PC-9 (cell line): ENCODE measurements at places on chromosomes 4 and X. TPM values are rescaled to one million over a fixed set of nuclear protein-coding genes. Genes with fewer than 3 reads are reported as not detected.

GRCh38 chrX:106730401-106730800, 3.9 kb downstream of the RNF128 start:
- H3K36me3 ChIP-seq: no peaks in the 10 kb centered on the region
- no peak overlapping the region for H3K27ac ChIP-seq
- no peaks in the 10 kb centered on the region for H3K27me3 ChIP-seq
- no peaks in the 10 kb centered on the region; the same call in 1 of the 2 replicates for H3K4me1 ChIP-seq
- no peak overlapping the region for H3K4me3 ChIP-seq

GRCh38 chrX:130119312-130119898, 9.1 kb upstream of the ELF4 start:
- no peak overlapping the region for H3K27ac ChIP-seq
- H3K4me3 ChIP-seq: no peak overlapping the region
- peaks cover 78% of the 10 kb centered on the region for H3K4me1 ChIP-seq
- no peaks in the 10 kb centered on the region for H3K27me3 ChIP-seq

DNA sequence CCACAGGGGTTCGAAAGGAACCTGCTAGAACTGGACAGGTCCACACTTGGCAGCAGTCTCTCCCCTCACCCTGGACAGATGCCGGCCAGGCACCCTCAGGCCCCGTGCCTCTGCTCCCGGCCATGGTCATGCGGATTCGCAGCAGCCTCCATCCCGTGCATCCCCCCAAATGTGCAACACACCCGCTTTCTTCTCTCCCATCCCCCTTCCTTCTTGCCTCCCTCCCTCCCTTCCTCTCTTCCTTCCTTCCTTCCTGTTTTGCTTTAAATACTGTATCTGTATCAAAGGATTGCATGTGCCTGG, 35.0 kb upstream of the HMX1 start:
- H3K27me3 ChIP-seq: peaks cover 97% of the 10 kb centered on the region
- H3K4me1 ChIP-seq: no peaks in the 10 kb centered on the region
- H3K27ac ChIP-seq: no peak overlapping the region
- no peaks in the 10 kb centered on the region for H3K36me3 ChIP-seq
- H3K4me3 ChIP-seq: no peak overlapping the region
- DNase-seq: no peak

DNA sequence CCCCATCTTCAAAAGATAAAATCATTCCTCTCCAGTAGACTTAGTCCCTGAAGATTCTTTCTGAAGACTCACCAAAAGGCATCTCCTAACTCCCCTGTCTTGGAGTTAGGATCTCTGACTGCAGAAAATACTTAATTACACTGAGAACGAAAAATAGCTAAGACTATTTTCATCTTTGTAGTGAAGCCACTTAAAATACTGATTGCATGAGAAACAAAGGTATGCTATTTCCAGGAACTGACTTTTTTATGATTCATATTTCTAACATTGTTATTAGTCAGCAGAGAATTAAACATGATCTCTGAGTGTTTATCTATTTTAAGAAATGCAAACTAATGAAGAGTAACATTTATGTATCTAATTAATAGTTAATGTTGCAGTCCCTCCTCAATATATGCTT, 71.8 kb upstream of the NR3C2 start:
- H3K36me3 ChIP-seq: no peaks in the 10 kb centered on the region
- H3K27me3 ChIP-seq: no peaks in the 10 kb centered on the region

The SPACA5 gene
- total RNA-seq: not detected in 2 replicates

- no peaks in the 10 kb centered on the region for H3K4me1 ChIP-seq
- no peaks in the 10 kb centered on the region for H3K36me3 ChIP-seq
- no peak overlapping the region for H3K4me3 ChIP-seq
- H3K27ac ChIP-seq: no peak overlapping the region
- no peak for DNase-seq
These were observed 34.9 kb downstream of the MGST2 start for GRCh38 chr4:139700568-139700967.

DNA sequence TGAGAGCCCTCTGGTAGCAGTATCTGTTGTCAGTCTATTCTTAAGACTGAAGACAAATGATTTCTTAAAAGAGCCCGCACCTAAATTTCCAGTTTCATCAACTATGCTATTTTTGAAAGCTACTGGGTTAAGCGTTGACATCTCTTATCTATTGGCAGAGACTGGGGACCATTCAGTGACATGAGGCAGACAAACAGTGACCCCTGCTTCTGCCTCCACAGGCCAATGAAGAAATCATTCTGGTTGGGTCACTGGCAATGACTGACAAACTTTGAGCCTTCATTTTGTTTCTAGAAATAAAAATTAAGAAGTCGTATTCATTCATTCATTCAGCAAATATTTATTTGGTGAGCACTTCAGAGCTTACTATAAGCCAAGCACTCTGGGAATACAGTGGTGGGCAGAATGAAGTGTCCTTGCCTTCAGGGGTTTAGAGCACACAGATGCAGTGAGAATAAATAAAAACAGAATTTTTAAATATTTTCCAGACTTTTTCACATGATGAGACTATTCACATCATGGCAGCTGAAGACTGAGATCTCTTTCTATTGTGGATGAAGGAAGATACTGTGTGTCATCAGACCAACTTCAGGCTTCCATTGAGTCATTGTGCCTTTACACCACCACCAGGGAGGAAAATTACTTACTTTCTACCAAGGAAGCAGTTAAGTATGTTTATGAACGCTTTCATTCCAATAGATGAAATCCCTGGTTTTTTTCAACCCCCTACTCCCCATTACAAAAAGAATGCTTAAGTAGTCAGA, 36.0 kb downstream of the SORBS2 start:
- H3K4me3 ChIP-seq: peak overlapping the region; percentile 11; the same call in 1 of the 2 replicates
- no peaks in the 10 kb centered on the region for H3K27me3 ChIP-seq
- H3K36me3 ChIP-seq: no peaks in the 10 kb centered on the region
- H3K4me1 ChIP-seq: peaks cover 20% of the 10 kb centered on the region
- DNase-seq: no peak

DNA sequence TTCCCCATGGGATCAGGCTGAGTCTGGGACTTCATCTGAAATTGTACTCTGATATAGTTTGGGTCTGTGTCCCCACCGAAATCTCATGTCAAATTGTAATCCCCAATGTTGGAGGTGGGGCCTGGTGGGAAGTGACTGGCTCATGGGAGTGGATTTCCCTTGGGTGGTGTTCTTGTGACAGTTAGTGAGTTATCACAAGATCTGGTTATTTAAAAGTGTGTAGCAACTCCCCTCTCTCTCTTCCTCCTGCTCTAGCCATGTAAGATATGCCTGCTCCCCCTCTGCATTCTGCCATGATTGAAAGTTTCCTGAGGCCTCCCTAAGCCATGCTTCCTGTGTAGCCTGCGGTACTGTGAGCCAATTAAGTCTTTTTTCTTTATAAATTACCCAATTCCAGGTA, 61.0 kb downstream of the RASGEF1B start:
- no peak for DNase-seq
- H3K27me3 ChIP-seq: no peaks in the 10 kb centered on the region
- no peak overlapping the region for H3K4me3 ChIP-seq
- H3K36me3 ChIP-seq: no peaks in the 10 kb centered on the region
